ENCODE measurements at places on chromosomes 3 and 15.

DNA sequence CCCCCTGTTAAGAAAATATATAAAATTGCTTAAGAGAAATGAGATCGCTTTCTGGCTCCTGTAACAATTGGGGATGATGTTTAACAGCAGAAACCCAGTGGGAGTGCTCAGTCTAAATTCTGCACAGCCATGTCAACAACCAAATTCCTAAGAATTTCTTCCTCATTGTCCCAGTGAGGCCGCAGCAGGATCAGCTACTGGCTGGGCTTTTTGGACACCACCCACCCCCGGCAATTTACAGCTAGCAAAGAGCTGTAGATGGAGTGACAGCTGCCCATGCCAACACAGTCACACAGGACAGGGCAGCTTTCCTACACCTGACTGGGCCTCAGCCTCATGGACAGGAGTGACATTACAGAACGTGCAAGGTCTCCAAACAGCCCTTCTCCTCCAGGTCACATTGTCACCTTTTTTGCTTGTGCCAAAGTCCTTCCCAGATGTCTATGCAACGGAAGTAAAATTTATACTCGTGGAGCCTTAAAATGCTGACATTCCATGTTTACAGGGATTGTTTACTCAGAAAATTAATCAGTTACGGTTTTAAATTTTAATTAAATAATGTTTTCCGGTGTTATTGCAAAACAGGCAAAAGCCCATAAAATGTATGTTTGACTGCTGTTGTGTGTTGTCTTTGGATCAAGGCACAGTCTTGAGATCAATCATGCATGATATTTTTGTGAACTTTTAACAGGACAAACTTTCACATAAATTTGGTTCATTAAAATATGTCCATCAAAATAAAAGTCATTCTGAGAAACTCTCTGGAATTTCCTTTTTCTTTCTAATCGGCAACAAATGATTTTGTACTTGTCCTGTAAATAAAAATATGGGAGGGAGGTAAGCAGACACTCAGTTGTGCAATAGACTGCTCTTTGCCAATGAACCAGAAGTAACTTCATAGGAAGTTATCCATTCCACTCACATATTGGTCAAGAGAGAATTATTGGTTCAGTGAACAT lies 943.2 kb downstream of the MCTP2 start:
- no peak for DNase-seq

- no peak for DNase-seq
Observed at GRCh38 chr15:40340740-40341400, at the start of gene CCDC9B. TSS of gene CCDC9B (minus strand) at chr15:40340939. CDS start at chr15:40340819, 120 bp downstream.

- DNase-seq: no peak
Observed at GRCh38 chr3:12495749-12496452, 11.6 kb downstream of the TSEN2 start.

GRCh38 chr3:177057768-177058167 lies 139.5 kb downstream of the TBL1XR1 start:
- DNase-seq: no peak

DNA sequence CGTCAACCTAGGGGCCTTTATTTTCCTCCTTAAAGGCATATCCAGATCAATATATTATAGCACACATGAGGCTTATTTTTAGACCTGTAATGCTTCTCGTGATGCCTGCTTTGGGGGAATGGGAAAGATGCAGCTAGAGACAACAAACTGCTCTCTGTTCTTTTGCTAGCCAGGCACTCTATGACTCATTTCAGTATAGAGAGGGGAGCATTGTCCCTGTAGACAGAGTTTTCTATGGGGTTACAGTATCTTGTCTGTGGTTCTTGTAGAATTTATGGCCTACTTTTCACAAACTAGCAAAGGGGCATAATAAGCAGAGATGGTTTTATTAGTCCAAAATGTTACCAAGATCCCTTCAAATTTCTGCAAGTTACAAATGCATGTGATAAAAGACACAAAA lies 305.6 kb downstream of the LSAMP start:
- DNase-seq: no peak

GRCh38 chr3:152232001-152232400 lies 36.7 kb upstream of the MBNL1 start:
- no peak for DNase-seq
